NCI-H69 (cell line): ENCODE measurements at places on chromosomes 2 and 18.

GRCh38 chr2:149994057-149994728 is 406.6 kb upstream of the MMADHC start:
- peak; percentile 6 for DNase-seq

DNA sequence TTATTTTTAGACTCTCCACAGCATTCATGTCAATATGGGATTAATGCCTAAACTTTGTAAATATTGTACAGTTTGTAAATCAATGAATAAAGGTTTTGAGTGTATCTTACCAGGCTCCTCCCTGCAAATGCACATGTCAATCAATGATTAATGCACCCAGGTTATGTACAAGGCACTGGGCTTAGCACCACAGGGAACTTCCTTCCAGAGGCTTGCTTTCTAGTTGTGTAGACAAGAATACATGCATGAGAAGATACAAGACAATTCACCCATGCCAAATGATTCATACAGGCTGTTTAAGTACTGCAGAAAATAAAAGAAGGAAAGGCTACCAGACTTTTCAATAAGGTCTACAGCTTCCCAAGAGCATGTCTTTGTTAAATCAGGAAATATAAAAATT is 114.1 kb downstream of the MMADHC start:
- peak; percentile 21 for DNase-seq

DNA sequence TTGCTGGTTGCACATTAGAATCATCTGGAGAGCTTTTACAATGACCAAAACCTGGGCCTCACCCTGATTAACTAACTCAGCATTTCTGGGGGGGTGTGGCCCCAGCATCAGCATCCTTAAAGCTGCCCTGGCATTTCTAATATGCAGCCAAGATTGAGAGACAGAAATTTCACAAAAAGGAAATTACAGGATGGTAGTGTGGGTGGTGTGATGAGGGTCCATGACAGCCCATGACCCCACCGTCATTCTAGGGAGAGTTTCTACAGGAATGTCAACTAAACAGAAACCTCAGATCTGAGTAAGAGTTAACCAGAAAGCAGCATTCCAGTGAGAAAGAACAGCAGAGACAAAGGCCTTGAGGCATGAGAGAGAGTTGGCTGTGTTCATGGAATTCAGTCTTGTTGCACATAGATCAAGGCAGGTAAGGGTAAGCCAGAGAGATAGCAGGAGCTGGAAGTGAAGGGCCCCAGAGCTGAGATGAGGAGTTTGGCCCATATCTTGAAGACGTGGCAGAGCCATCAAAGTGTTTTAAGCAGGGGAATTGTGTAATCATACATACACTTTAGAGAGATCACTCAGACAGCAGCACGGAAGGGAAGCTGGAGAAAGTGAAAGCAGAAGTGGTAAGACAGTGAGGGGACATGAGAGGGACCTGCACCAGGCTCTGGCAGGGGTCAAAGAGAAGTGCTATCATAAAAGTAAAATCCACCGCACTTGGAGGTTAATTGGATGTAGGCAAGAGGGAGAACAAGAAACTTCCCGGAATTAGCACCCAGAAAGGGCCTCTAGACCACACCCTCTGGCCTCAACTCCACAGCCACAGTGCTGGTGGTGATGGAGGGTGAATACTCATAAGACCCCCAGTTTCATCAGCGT is 7.8 kb upstream of the TRABD2A start:
- no peak for DNase-seq

DNA sequence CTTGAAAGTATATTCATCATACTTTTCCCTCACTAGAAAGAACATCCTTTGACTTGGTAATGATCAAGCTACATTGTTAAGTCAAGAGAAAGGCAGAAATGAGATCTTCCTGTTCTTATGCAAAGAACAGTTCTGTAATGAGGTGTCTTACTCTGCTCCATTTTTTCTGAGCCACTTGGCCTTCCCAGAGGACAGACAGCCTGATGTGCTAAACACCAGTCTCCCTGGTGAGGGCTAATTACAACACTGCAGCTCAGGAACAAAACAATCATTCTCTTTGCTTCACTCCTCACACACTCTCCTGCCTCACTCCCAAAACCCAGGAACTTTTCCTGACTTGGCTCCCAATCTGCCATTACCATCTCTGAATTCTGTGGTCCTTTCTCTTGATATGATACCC is 25.6 kb downstream of the TACR1 start:
- peak; percentile 2 for DNase-seq

DNA sequence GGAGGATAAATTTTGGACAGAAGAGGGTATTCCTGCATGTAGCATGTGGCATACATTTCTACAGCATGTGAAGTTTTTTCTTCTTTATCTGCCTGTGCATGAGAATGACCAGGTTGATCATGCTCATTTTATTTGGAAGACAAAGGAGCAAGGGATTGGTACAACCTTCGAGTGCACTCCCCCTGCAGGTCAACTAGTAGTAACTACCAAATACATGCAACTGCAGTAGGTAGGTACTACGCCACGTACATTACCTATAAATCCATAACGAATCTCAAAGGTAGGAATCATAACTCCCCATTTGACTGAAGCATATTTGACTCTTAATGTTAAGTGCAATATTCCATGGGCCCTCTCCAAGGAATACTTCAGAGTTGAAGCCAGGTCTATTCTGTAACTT is 763.9 kb downstream of the TSN start:
- DNase-seq = peak; percentile 11

- peak; percentile 1 for DNase-seq
Observed at GRCh38 chr2:187875261-187876141, 321.3 kb upstream of the TFPI start.

GRCh38 chr18:5998166-5998881 is 103.0 kb upstream of the TMEM200C start:
- DNase-seq = peak; percentile 73

DNA sequence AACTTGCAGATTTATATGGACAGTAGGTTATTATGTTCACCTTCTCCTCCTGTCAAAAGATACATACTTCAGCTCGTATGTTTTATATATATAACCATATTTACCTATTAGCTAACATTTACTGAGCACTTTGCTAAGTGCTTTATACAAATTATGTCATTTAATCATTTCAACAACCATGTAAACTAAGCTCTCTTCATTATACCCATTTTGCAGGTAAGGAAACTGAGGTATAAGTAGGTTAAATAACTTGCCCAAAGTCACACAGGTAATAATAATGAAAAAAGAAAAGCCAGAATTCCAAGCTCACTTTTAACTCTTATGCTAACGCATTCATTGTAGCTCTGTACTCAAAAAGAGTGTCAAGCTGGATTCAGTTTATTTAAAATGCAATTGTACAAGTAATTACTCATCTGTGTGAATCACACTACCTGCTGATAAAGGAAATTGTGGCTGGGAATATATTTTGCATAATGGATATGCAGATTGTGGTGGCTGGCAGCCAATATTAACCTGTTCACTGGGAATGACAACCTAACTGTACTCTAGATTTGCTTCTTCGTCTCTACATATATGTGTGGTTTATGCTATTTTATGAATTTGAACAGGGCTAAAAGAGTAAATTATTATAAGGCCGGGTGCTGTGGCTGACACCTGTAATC is 20.6 kb downstream of the SLC16A14 start:
- peak; percentile 4 for DNase-seq

- DNase-seq = peak; percentile 88
Observed at GRCh38 chr2:15729709-15730544, 138.3 kb downstream of the DDX1 start.

- DNase-seq = peak; percentile 8
Observed at GRCh38 chr2:215896921-215897320, 116.4 kb downstream of the MREG start.

DNA sequence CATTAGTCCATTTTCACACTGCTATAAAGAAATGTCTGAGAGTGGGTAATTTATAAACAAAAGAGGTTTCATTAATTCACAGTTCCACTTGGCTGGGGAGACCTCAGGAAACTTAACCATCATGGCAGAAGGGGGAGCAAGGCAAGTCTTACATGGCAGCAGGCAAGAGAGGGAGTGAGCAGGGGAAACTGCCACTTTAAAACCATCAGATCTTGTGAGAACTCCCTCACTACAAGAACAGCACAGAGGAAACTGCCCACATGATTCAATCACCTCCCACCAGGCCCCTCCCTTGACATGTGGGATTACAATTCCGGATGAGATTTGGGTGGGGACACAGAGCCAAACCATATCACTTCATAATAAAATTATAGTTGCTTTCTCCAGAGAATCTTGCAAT is 365.5 kb upstream of the ID2 start:
- no peak for DNase-seq

- no peak for DNase-seq
Observed at GRCh38 chr18:2368102-2368501, 203.2 kb downstream of the METTL4 start.

- DNase-seq = peak; percentile 38
Observed at GRCh38 chr2:132671151-132671835, 1.3 kb upstream of the LYPD1 start.

GRCh38 chr2:109028277-109028676 is 39.3 kb upstream of the EDAR start:
- DNase-seq = no peak

DNA sequence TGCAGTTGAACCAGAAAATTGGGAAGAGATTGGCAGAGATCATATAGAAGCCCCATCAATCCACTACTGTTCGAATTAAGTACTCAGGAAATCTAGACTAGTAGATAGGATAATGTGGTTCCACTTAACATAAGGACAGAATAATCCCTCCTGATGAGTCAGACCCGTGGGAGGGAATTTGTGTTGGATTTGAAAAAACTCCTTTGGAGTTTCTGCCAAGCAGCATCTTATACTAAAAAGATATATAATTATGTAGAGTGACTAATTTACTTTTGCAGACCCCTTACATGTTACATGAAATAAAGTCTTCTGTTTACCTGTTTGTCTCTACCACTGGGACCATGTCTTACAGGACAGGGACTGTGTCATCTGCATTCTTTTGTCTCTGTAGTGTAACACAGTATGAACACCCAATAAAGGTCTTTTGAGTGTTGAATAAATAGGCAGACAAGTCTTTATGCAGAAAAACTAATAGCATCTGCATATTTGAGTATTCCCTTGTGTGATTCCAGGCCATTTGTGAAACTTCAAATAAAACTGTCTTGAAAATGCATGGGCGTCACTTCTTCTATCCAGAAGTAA is 122.6 kb upstream of the DNAJC10 start:
- peak; percentile 53 for DNase-seq

GRCh38 chr2:229164545-229165249 is 106.4 kb downstream of the PID1 start:
- no peak for DNase-seq

- DNase-seq = no peak
Observed at GRCh38 chr2:5851410-5851809, 159.2 kb downstream of the SOX11 start.

- DNase-seq = no peak
Observed at GRCh38 chr18:49798001-49798400, 15.3 kb downstream of the ACAA2 start.

GRCh38 chr2:43222475-43223309 is 3.7 kb downstream of the ZFP36L2 start:
- DNase-seq = no peak

- no peak for DNase-seq
Observed at GRCh38 chr2:179682756-179683155, 178.7 kb downstream of the ZNF385B start.

- DNase-seq = no peak
Observed at GRCh38 chr2:23146011-23146410, 239.0 kb upstream of the KLHL29 start.

GRCh38 chr2:84639751-84640150 is 123.5 kb downstream of the DNAH6 start:
- no peak for DNase-seq

- DNase-seq = no peak
Observed at GRCh38 chr2:238422285-238422684, 4.4 kb upstream of the ASB1 start.

- DNase-seq = no peak
Observed at GRCh38 chr18:79392226-79392625, 3.5 kb upstream of the NFATC1 start.

DNA sequence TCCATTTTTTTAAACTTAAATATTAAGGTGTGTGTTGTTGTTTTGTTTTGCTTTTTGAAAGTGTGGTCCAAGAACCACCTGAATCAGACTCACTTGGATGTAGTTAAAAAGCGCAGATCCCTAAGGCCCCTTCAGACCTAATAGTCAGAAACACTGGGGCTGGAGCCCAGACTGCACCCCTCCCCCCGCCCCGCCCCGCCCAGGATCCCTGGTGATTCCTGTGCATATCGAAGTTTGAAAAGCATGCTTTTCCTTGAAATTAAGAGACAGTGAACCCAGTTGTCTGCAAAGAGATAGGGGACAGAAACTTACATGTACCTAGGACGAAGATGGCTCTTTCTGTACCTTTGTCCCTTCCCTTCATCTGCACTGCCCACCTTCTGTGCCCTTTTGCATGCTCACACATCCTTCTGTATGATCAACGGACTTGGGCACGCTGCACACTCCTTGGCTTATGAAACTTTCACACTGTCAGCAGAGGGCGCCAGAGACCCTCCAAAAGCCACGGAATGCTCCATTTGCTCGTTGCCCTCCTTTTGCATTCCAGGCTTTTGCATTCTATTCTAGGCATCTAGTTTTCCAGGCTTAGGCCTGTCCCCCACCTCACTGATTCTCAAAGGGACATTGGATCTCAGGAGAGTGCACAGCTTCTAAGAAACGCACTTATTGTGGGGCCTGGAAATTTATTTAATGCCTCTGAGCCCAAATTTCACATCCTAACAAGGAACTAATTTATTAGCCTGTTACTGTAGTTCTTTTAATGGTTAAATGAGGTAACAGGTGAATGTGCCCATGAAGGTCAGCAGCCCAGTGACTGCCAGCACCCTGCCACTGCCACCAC is 32.8 kb upstream of the SLC14A1 start:
- DNase-seq = peak; percentile 90

DNA sequence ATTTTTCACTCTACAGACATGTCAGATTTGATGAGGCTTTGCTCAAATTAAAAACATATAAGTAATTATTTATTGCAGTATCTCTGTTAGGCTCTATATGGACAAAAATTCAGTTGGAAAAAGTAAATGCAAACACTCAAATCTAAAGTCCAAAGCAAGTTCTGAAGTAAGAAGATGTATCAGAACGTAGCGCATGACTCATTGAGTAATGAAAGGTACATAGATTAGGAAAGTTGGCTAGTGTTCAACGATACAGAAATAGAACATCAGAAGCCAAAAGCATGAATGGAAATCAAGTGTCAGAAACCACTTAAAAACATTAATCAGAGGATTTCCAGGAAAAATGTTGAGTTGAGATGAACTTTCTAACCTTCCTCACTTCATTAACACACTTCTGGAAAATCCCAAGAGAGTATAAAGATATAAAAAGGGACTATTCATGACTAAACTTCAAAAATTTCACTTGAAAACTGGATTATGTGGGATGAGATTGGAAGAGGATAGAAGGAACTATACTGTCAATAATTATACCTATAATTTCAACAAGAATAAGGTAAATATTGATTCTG is 494.1 kb downstream of the LRRTM4 start:
- no peak for DNase-seq
